ENCODE measurements at places on chromosomes 12 and 14.

DNA sequence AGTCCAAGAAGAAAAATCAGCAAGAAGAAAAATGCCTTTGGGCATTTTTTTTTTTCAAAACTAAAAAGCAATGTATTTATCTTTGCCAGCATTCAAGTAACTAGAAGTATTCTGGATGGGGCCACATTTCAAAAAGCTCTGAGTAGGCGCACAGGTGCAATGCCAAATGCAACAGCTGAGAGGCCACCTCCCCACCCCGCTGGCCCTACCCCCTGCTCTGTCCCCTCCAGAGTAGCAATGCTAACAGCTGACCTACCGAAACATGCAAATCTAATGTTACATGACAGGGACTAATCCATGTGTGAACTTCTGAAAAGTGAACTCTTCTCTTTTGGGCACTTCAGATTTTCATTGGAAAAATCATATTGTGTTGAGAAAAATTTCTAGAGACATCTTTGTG, 153.7 kb upstream of the SLC38A2 start:
- peaks cover 28% of the 10 kb centered on the region for H3K4me1 ChIP-seq
- no peak overlapping the region for H3K4me3 ChIP-seq
- no peaks in the 10 kb centered on the region for H3K27me3 ChIP-seq

DNA sequence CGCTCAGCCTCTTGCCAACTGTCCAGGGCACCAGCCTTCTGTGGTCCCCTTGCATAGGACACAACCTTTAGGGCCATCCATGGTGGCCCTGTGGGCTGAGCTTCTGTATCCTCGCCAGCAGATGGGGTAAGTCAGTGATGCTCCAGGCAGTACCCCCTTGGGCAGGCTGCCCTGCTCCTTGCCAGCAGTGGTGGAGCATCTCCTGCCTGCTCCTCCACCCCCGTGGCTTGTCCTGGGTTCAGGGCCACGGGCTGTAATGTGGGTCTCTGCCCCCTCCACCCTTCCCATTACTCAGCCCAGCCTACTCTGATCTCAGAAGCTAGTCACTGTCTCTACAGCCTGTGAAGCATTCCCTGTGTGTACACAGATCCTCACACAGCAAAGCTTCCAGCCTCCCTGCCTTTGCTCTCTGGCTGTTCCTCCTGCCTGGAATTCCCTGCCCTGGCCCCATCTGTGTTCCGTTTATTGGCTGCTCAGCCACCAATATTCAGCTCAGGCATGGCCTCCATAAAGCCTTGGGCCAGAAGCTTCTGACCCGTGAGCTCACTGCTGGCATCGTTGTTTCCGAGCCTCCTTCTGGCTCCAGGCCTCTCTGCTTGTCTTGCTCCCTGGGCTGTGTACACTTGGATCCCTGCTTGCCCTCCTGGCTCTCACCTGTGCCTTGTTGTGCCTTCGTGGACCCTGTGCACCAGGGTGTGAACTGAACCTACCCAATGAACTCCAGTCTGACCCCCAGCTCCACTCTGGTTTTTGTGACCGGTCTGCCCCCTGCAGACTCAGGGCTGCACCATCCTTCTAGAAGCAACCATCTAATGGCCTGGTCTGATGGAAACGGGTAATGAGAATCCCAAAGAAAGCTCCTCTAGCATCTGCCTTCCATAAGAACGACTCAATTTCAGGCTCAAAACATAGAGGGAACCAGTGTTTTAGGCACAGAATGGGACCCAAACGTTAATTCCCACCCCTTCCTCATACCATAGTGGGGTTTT, 177.0 kb upstream of the PRMT8 start:
- no peaks in the 10 kb centered on the region for H3K36me3 ChIP-seq
- no peak overlapping the region for H3K4me3 ChIP-seq

GRCh38 chr12:105467710-105468366, 137.3 kb downstream of the C12orf75 start:
- H3K4me3 ChIP-seq = no peak overlapping the region
- H3K27me3 ChIP-seq = no peaks in the 10 kb centered on the region
- no peak overlapping the region for H3K27ac ChIP-seq
- DNase-seq = no peak

DNA sequence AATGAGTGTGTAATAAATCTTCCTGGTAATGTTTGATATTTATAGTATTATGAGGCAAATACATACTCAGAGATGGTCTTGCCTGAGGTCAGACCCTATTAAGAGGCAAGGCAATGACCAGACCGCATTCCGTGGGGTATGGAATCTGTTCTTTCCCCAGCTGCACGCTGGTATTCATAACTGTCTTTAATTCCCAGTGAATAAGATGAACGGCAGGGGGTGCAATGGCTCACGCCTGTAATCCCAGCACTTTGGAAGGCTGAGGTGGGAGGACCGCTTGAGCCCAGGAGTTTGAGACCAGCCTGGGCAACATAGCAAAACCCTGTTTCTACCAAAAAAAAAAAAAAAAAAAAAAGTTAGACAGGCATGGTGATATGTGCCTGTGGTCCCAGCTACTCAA, 44.6 kb downstream of the ERO1A start:
- no peaks in the 10 kb centered on the region for H3K27me3 ChIP-seq
- DNase-seq = no peak

DNA sequence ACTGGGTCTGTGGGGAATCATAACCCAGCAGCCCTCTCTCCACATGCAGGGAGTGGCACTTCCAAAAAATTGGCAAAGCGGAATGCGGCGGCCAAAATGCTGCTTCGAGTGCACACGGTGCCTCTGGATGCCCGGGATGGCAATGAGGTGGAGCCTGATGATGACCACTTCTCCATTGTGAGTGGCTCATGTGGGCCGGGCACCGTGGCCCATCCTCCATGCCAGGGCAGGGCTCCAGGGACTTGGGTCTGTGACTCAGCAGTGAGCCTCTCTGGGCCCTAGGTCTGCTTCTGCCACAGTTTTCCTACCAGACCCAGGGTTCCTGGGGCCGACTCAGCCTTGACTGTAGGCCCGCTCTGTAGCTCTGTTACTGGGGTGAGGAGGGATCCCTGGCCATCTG, 2.2 kb downstream of the NPFF start:
- no peaks in the 10 kb centered on the region for H3K27me3 ChIP-seq
- no peak overlapping the region for H3K4me3 ChIP-seq
- H3K4me1 ChIP-seq = peaks cover 35% of the 10 kb centered on the region
- H3K27ac ChIP-seq = peak overlapping the region; percentile 6
- DNase-seq = peak; percentile 45

GRCh38 chr12:52984136-52984535, 22.1 kb upstream of the EIF4B start:
- H3K36me3 ChIP-seq = no peaks in the 10 kb centered on the region
- H3K4me1 ChIP-seq = no peaks in the 10 kb centered on the region
- H3K4me3 ChIP-seq = no peak overlapping the region
- no peak for DNase-seq
- no peak overlapping the region for H3K27ac ChIP-seq

DNA sequence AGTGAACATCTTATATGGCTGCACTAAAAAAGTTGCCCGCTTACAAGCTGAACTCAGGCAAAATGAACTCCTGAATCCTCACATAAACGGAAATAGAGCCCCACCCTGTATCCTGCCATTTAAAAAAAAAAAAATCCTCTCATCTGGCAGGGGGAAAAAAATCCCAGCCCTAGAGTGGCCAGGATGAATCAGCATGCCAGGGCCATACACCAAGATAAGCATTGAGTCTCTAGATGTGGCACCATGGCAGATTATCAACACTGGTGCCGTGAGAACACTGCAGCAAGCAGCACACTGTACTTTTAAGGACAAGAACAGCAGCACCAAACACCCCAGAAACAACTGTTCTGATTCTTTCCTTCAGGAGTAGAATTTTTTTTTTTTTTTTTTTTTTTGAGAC, 65.5 kb downstream of the RASSF3 start:
- H3K27me3 ChIP-seq = no peaks in the 10 kb centered on the region
- peak; percentile 52 for DNase-seq
- H3K36me3 ChIP-seq = no peaks in the 10 kb centered on the region
- H3K27ac ChIP-seq = no peak overlapping the region
- peaks cover 39% of the 10 kb centered on the region for H3K4me1 ChIP-seq

DNA sequence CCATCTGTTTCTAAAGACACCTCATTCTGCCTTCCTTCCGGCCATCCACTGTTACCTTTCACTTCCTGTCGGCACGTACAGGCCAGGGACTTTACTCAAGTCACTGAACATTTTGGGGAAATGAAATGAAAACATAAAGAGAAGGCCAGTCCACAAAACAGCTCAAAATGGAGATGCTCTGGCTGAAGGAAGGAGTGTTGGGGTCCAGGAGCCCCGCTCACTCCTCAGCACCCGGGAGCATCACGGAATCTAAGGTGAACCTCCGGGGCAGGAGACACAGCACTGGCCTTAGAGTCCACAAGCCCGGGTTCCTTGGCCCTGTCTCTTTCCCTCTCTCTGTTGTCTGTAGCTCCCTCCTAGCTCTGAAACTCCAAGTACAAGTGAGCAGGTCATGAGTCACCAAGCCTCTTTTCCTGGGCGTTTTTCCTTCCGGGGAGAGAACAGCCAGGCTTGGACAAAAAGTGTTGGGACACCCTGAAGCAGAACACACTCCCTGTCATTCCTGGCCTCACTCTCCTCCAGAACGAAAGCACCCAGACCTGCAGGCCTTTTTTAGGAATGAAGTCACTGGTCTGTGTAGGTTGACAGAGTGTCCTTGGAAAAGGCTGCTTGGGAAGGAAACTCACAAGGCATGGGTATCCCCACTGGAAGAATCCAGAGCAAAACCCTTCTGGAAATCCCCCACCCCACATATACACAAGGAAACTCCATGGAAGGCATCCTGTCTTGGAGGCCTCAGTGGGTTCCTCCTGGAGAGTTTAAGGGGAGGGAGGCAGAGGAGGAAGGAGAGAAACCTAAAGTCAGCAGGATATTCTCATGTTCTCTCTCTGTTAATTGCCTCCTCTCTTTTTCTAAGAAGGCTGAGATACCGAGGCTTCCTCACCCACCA, 245.3 kb downstream of the ZFP36L1 start:
- DNase-seq = peak; percentile 89
- peak overlapping the region; percentile 98 for H3K27ac ChIP-seq
- H3K27me3 ChIP-seq = no peaks in the 10 kb centered on the region
- H3K4me3 ChIP-seq = peak overlapping the region; percentile 7

DNA sequence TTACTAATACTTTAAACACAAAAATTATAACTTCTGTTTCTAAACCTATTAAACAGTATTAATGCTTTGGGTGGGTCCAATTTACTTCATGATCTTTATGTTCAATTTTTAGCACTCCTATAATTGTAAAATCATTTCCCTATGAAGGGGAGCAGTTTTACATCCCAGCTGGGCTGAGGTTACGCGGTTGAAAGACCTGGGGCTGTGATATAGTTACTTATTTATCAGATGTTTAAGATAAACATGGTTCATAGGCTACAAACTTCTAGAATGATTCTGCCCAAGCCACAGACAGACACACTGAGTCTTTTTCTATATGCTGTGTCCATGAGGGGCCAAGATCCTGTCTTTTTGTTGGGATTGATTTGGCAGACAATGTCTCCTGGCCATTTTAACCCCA, 44.4 kb downstream of the DYRK2 start:
- no peaks in the 10 kb centered on the region for H3K36me3 ChIP-seq
- H3K27ac ChIP-seq = no peak overlapping the region
- DNase-seq = no peak
- H3K4me1 ChIP-seq = peaks cover 5% of the 10 kb centered on the region
- no peak overlapping the region for H3K4me3 ChIP-seq

- no peaks in the 10 kb centered on the region for H3K36me3 ChIP-seq
- H3K27me3 ChIP-seq = peaks cover 22% of the 10 kb centered on the region
- DNase-seq = no peak
- H3K4me3 ChIP-seq = no peak overlapping the region
Observed at GRCh38 chr14:93045211-93045674, 70.5 kb downstream of the ITPK1 start.

- DNase-seq = peak; percentile 83
- H3K4me3 ChIP-seq = peak overlapping the region; percentile 40
- H3K36me3 ChIP-seq = no peaks in the 10 kb centered on the region
- H3K4me1 ChIP-seq = peaks cover 16% of the 10 kb centered on the region
- no peaks in the 10 kb centered on the region for H3K27me3 ChIP-seq
- H3K27ac ChIP-seq = peak overlapping the region; percentile 14
Observed at GRCh38 chr12:91180582-91181395, 1.8 kb downstream of the DCN start.

DNA sequence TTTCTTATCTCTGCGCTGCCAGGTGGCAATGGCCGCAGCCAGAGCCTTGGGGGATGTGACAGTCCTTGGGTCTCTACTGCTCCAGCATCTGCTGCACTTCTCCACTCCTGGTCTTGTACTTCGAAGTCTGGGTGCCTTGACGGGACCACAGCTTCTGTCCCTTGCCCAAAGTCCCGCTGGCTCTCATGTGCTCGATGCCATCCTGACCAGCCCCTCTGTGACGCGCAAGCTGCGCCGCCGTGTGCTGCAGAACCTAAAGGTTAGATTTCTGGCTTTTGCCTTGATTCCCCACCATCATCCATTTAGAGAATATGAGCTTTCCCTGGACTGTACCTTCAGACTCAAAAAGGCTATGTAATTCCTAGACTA, 3.8 kb downstream of the CIDEB start:
- no peak overlapping the region for H3K4me3 ChIP-seq
- peaks cover 47% of the 10 kb centered on the region for H3K36me3 ChIP-seq
- peaks cover 17% of the 10 kb centered on the region for H3K4me1 ChIP-seq
- DNase-seq = no peak
- H3K27ac ChIP-seq = no peak overlapping the region

GRCh38 chr12:13117029-13117428, 13.6 kb upstream of the GSG1 start:
- no peaks in the 10 kb centered on the region for H3K36me3 ChIP-seq
- H3K27me3 ChIP-seq = no peaks in the 10 kb centered on the region
- peaks cover 18% of the 10 kb centered on the region for H3K4me1 ChIP-seq
- DNase-seq = no peak
- H3K27ac ChIP-seq = no peak overlapping the region

- no peak overlapping the region for H3K4me3 ChIP-seq
- no peaks in the 10 kb centered on the region for H3K36me3 ChIP-seq
- H3K27ac ChIP-seq = no peak overlapping the region
Observed at GRCh38 chr12:122848471-122849351, 13.5 kb downstream of the HIP1R start.

- H3K27ac ChIP-seq = peak overlapping the region; percentile 78
- peaks cover 29% of the 10 kb centered on the region for H3K36me3 ChIP-seq
- no peak for DNase-seq
- H3K4me3 ChIP-seq = no peak overlapping the region
- H3K4me1 ChIP-seq = peaks cover 37% of the 10 kb centered on the region
Observed at GRCh38 chr14:100982353-100982752, 78.8 kb upstream of the RTL1 start.

DNA sequence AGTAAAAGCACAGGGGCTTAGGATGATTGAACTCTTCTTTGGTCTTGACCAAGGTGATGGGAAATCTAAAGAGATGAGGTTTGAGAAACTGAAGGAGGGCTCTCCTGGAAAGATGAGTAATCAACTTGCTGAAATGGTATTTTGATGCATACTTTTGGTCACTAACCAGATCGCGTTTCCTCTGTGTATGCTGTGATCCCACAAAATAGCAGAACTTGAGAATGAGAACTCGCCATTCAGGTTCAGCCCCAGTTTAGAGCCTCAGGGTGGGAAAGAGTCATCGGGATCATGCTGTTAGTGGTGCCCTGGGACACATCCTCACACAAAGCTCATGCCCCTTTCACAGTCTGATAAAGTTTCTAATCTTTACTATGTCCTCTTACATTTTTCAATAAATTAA, 488.8 kb downstream of the ETNK1 start:
- peak; percentile 54 for DNase-seq
- no peaks in the 10 kb centered on the region for H3K27me3 ChIP-seq
- H3K36me3 ChIP-seq = no peaks in the 10 kb centered on the region
- no peaks in the 10 kb centered on the region for H3K4me1 ChIP-seq
- H3K4me3 ChIP-seq = no peak overlapping the region
- no peak overlapping the region for H3K27ac ChIP-seq

Measured in astrocyte (in vitro differentiated cells and primary cell).